Type B pancreatic cell (in vitro differentiated cells): ENCODE measurements at places on chromosomes 16 and 17. TPM values are rescaled to one million over a fixed set of nuclear protein-coding genes. Genes with fewer than 3 reads are reported as not detected.

Gene SHBG
- total RNA-seq, result 2.0 and 3.0 TPM in 2 replicates

Gene TUBB3
- 62.0 and 91.4 TPM in 2 replicates for total RNA-seq

Gene PERCC1
- total RNA-seq, result 0.77 and 0.83 TPM in 2 replicates

GRCh38 chr16:63938661-63939060 lies 1183.2 kb downstream of the CDH11 start:
- H3K4me3 ChIP-seq, result no peak overlapping the region
- no peak for DNase-seq
- no peaks in the 10 kb centered on the region for H3K36me3 ChIP-seq
- no peaks in the 10 kb centered on the region for H3K4me1 ChIP-seq

DNA sequence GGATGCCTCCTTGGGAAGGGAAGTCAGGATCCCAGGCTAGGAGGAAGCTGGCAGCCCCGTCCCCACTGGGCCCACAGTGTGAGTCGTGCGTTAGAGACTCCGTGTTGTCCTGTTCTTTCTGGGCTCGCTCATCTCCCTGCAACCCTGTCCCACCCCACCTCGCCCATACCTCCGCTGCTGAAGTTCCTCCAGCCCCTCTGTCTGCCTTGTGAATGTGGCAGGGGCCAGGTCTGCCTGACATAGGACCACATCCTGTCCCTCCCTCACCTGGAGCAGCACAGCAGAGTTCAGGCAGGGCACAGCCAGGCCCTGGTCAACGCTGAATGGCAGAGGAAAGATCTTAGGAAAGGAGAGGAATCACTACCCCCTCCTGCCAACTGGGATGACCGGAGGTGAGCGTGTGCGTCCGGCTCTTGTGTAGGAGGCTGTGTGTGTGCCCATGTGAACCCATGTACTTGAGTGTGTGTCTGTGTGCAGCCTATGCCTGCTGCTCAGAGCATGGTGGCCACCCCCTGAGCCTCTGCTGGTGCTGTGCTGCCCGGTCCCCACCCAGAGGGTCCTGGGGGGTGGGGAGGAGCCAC lies 12.8 kb downstream of the KCNJ18 start:
- H3K36me3 ChIP-seq, result no peaks in the 10 kb centered on the region
- no peak overlapping the region for H3K4me3 ChIP-seq
- DNase-seq, result no peak

DNA sequence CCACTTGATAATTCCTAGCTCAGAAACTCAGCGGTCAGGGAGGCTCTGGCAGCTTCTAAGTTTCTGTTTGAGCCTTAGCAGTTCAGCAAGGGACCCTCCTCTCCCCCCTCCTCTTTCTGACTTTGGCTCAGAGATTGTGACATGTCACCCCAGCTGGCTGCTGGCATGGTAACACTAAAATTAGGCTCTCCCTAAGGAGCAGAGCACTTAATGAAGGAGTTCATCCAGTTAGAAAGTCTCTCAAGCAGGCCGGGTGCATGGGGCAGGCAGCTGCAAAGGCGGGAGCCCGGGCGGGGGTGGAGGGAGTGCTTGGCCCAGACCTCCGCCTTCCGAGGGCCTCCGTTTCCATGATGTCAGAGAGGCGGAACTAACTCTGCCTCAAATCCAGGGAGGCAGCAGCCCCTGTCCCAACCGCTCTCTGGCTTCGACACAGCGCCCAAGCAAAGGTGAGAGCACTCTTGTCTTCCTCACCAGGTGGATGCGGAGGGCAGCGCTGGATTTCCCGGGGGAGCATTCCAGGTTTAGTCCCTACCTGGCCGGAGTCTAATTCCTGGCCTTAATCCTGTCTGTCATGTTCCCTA lies 128.0 kb upstream of the PLCG2 start:
- DNase-seq, result no peak
- H3K4me3 ChIP-seq, result no peak overlapping the region
- no peaks in the 10 kb centered on the region for H3K27me3 ChIP-seq
- peaks cover 5% of the 10 kb centered on the region for H3K36me3 ChIP-seq
- H3K4me1 ChIP-seq, result peaks cover 58% of the 10 kb centered on the region

GRCh38 chr16:67250045-67250327 lies 1.2 kb downstream of the SLC9A5 start:
- H3K4me1 ChIP-seq, result peaks cover 22% of the 10 kb centered on the region
- no peak overlapping the region for H3K27ac ChIP-seq
- peaks cover 40% of the 10 kb centered on the region for H3K27me3 ChIP-seq
- DNase-seq, result no peak

DNA sequence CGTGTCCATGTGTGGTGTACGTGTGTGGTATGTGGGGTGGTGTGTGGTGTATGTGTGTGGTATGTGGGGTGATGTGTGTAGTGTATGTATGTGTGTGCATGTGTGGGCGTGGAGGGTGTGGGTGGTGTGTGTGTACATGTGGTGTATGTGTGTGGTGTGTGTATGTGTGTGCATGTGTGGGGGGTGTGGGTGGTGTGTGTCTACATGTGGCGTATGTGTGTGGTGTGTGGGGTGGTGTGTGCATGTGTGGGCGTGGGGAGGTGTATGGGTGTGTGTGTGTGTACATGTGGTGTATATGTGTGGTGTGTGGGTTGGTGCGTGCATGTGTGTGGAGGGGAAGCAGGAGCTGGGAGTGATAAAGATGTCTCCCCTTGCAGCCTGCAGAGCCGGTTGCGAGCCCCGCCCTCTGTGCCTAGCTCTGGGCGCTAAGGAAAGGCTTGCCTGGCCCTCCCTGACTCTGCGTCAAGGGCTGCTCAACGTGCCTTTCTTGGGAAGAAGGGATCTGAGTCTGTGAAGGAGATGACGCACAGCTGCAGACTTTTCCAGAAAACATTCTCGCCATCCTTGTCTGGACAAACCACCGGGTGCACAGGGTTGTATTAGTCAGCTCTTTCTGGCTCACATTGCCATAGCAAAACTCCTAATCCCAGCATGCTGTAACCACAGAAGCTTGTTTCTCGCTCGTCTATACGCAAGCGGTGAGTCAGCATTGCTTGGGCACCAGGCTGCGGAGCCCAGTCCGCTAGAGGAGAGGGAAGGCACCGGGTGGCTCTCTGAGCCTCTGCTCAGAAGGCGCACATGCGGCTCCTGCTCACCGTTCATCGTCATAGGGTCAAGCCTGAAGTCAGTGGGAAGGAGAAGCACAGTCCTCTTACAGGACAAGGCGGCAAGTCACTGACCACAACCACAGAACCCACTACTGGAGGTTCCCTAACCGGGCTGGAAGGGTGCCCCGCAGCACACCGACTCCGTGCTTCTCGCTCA lies 2.0 kb upstream of the CD300H start:
- no peaks in the 10 kb centered on the region for H3K36me3 ChIP-seq
- H3K4me1 ChIP-seq, result no peaks in the 10 kb centered on the region
- no peak for DNase-seq
- no peak overlapping the region for H3K4me3 ChIP-seq
- H3K27ac ChIP-seq, result no peak overlapping the region
- H3K27me3 ChIP-seq, result peaks cover 61% of the 10 kb centered on the region

- no peaks in the 10 kb centered on the region for H3K27me3 ChIP-seq
- peaks cover 4% of the 10 kb centered on the region for H3K4me1 ChIP-seq
- no peak overlapping the region for H3K27ac ChIP-seq
- no peak overlapping the region for H3K4me3 ChIP-seq
- H3K36me3 ChIP-seq, result peaks cover 12% of the 10 kb centered on the region
Measured at GRCh38 chr17:82126556-82127314, 28.7 kb upstream of the FASN start.

- H3K27ac ChIP-seq, result no peak overlapping the region
- H3K36me3 ChIP-seq, result peaks cover 5% of the 10 kb centered on the region
- no peaks in the 10 kb centered on the region for H3K27me3 ChIP-seq
- no peak for DNase-seq
- H3K4me1 ChIP-seq, result no peaks in the 10 kb centered on the region
Measured at GRCh38 chr16:3971261-3971660, 90.7 kb upstream of the CREBBP start.

- no peak overlapping the region for H3K4me3 ChIP-seq
- H3K27ac ChIP-seq, result no peak overlapping the region
- H3K4me1 ChIP-seq, result peaks cover 15% of the 10 kb centered on the region
- H3K36me3 ChIP-seq, result peaks cover 32% of the 10 kb centered on the region
- no peak for DNase-seq
- H3K27me3 ChIP-seq, result no peaks in the 10 kb centered on the region
Measured at GRCh38 chr17:46028374-46028773, 29.3 kb downstream of the STH start.

GRCh38 chr16:15822957-15823356 lies 33.9 kb downstream of the MYH11 start:
- H3K27ac ChIP-seq, result no peak overlapping the region
- H3K4me1 ChIP-seq, result no peaks in the 10 kb centered on the region
- no peak overlapping the region for H3K4me3 ChIP-seq
- H3K36me3 ChIP-seq, result no peaks in the 10 kb centered on the region

GRCh38 chr16:19842426-19843157 lies 42.1 kb downstream of the GPRC5B start:
- peaks cover 7% of the 10 kb centered on the region for H3K36me3 ChIP-seq
- no peaks in the 10 kb centered on the region for H3K27me3 ChIP-seq
- no peak overlapping the region for H3K4me3 ChIP-seq
- peaks cover 12% of the 10 kb centered on the region for H3K4me1 ChIP-seq

DNA sequence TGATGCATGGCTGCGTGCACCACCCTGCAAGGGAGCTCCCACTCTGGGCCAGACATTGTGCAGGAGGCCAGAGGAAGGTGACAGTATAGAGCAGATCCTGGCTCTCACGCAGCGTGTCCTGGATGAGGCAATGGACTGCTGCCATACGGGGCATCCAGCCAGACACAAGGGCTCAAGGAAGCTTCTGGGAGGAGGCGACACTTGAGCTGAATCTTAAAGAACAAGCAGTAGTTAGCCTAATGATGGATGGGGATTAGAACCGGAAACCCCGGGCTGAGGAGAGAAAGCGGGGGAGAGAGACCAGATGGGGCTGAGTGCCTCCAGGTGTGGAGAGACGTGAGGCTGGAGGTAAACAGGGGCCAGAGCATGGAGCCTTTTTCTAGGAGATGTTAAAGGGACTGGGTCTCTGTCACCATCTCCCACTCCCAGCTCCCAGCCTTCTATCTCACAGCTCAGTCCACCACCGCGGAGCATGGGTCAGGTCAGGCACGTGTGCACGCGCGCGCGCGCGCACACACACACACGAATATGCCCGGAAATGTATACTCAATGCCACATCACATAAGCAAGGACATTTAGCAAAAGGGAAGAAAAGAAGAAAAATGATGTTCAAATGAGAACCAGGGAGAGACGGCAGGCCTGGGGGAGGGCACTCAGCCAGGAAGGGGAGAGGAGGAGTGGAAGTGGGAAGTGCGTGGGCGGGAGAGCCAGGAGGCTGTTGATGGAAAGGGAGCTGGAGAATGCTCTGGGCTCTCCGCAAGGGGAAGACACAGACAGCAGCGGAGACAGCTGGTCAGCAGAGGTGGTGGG lies 46.3 kb downstream of the CCDC42 start:
- peak overlapping the region; percentile 85 for H3K27ac ChIP-seq
- H3K4me3 ChIP-seq, result peak overlapping the region; percentile 75
- H3K27me3 ChIP-seq, result no peaks in the 10 kb centered on the region
- H3K36me3 ChIP-seq, result no peaks in the 10 kb centered on the region
- no peak for DNase-seq
